Activated naive CD4-positive, alpha-beta T cell treated with anti-CD3 and anti-CD28 coated beads, Interleukin-2, amount 50 U/mL, for 72 hours (primary cell): ENCODE measurements at places on chromosomes 6 and 20. TPM values are rescaled to one million over a fixed set of nuclear protein-coding genes. Genes with fewer than 3 reads are reported as not detected.

Gene OR12D1
- total RNA-seq: not detected

Gene NOP56
- total RNA-seq: 324 TPM

Gene CHMP4B
- 81.4 TPM for total RNA-seq

Gene ULBP2
- total RNA-seq: 0.18 TPM

Gene DPPA5
- total RNA-seq: not detected

Gene EYS
- total RNA-seq: not detected

Gene CDSN
- not detected for total RNA-seq

Gene PEX3
- total RNA-seq: 8.3 TPM

Gene MUC21
- total RNA-seq: not detected

Gene WFDC5
- total RNA-seq: not detected

- no peak for DNase-seq
Observed at GRCh38 chr6:93163146-93163545, 256.2 kb downstream of the EPHA7 start.

GRCh38 chr6:53048431-53049195 is 16.6 kb upstream of the FBXO9 start:
- DNase-seq: no peak

GRCh38 chr20:63314015-63314471 is 21.1 kb downstream of the COL20A1 start:
- no peak for DNase-seq

- no peak for DNase-seq
Observed at GRCh38 chr6:151070631-151071051, 169.1 kb upstream of the AKAP12 start.

DNA sequence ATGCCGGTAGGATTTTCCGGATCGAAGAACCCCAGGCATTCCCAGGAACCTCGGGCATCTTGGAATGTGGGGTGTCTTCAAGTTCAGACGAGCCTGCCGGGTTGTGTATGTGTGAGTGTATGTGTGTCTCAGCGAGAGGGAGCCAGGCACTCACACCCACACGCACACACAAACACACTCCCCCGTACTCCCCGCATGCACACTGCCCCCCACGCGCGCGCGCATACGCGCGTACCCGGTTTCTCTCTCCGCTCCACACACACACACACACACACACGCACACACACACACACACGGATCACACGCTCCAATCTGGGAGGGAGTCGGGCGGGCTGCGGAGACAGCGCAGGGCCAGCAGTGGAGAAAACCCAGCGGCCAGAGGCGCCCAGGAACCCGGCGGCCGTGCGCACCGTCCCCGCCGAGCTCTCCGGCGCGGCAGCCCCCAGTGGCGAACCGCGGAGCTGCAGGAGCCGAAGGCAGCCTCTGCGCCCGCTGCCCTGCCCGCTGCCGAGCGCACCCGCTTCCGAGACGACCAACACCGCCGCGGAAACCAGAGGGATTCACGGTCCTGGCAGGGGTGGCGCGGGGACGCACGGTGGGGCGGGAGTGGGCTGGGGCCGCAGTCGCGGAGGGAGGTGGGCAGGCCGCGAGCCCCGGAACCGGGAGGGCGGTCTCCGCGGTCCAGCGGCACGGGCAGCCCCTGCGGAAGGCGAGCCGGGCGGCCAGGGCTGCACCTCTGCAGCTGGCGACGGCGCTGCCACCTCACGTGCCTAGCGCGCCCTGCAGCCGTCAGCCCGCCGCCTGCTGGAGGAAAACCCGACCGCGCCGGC is at the start of gene LRFN2:
TSS of gene LRFN2 (minus strand) at position 125 of the 830 bp plus-strand sequence.
- DNase-seq: peak; percentile 81

DNA sequence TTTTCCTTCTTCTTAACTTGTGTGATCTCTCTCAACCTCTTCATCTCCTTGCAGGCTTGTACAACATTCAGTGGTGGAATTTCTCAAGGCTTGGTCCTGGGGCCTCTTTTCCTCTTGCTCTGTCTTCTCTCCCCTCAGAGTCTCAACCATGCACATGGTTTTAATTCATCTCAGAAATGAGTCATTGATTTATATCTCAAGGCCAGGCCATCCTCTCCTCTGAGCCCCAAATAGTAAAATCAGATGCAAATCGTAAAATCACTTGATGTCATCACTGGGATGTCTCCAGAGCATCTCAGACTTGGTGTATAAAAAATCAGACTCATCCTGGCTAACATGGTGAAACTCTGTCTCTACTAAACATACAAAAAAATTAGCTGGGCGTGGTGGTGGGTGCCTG is 85.0 kb downstream of the FNDC1 start:
- DNase-seq: no peak

DNA sequence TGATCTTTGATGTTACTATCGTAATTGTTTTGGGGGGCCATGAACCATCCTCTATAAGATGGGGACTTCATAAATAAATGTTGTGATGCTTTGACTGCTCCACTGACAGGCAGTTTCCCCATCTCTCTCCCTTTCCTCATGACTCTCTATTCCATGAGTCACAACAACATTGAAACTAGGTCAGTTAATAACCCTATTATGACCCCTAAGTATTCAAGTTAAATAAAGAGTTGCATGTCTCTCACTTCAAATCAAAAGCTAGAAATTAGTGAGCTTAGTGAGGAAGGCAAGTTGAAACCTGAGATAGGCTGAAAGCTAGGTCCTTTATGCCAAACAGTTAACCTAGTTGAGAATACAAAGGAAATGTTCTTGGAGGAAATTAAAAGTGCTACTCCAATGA is 491.0 kb downstream of the HAO1 start:
- no peak for DNase-seq

DNA sequence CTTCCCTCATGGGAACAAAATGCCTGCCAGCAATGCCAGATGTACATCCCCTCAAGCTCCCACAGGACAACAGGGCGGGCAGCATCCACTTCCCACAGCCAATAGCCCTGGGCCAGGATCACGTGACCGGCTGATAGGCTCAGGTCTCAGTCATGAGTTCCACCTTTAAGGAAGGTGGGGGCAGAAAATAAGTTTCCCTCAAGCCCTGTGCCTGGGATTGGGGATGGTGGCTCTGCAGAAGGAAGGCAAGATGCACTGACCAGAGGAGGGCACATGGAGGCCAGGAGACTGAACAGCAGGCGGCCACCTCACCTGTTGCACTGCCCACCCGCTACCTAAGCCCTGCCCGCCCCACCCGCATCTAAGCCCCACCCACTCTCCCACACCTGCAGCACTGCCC is 149.1 kb downstream of the BMP7 start:
- no peak for DNase-seq

DNA sequence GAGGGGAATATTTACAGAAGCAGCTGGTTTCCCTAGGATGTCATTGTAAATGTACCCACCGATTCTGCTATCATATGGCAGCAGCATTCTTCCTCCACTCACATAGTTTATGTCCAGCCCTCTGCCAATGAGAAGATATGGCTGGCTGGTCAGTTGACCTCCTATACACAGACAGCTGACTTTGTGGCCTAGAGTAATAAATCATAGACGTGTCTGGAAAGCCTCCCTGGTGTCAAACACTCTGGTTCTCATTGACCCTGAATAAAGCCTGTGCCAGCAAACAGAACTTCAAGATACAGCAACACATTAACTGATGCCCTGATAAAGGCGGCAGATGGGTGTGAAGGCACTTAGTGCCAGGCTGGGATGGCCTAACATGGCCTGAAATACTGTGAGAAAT is 52.6 kb downstream of the GPR63 start:
- DNase-seq: no peak

DNA sequence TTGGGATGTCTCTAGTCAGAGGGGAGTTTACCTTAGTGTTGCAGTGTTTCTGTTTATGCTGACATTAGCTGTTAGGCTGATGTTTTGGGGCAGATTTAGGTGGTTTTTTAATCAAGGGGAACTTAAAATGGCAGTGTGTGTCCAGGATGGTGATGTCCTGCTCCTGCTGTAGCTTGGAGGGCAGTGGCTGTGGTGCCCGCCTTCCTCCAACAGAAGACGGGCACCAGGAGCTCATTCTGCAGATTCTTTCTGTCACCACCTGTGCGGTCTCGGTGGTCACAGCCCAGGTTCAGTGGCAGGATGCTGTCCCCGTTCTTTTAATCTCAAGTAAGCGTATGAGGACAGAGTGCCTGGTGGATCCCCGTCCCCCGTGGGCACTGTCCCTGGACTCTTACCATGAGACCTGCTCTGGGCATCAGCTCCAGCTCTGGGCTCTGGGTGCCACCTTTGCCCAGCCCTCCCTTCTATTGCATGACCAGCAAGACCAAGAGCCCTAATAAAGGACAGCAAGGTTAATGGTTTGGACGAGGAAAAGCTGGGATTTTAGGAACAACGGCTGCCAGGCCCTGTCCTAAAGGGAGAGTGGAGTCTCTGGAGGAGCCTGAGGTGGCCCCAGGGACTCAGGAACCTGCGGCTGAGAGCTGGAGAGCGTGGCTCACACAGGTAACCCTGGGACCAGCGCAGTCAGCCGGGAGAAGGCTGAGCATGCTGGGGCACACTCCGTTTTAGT is 217.3 kb downstream of the ERMARD start:
- peak; percentile 0 for DNase-seq

DNA sequence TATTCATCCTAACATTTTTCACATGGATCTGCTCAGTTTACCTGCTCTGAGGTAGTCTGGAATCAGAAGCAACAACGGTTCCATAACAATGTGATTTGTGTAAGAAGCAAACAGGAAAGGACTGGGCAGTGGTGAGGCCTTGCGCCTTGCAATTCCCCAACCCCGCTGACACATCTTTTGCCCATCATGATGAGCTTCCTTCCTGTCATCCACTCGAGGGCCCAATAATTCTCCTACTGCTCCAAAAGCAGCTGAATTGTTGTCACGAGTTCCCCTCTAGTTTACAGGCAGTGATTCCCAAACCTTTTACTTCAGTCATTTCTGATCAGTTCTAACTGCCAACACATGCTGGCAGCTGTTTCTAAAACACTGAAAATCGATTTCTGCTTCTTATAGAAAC is 22.9 kb downstream of the STX7 start:
- no peak for DNase-seq

- DNase-seq: no peak
Observed at GRCh38 chr6:90502866-90503407, 83.9 kb downstream of the MAP3K7 start.

- DNase-seq: no peak
Observed at GRCh38 chr6:143299253-143300166, 151.0 kb downstream of the ADAT2 start.

DNA sequence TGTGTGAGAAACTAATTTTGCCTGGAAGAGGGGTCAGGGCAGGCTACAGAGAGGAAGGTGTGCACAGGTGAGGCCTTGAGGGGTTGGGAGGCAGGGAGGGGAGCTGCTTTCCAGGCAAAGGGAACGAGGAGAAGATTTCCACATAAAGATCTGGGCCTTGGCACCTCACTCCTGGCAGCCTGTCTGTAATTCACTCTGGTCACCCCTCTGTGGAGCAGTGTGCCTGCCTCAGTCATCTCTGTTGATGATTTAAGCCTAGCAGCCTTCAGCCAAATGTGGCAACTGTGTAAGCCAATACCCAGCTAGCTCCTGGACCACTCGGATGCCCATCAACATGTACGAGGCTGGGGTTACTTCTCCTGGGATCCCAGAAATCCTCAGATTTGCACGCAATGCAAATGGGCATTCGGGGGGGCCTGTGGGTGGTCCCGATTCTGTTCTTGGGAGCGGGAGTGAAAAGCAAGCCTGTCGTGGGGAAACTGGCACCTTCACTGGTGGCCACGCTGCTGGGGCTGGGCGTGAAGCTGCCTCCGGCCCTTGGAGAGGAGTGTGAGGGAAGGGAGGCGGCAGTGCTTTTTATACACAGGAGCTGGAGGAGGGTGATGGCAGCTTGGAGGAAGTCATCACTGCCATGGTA is 360.4 kb downstream of the ZFAND3 start:
- no peak for DNase-seq
